Sigmoid colon (tissue), 7 donors: ENCODE measurements at places on chromosomes 6 and 20. TPM values are rescaled to one million over a fixed set of nuclear protein-coding genes. Genes with fewer than 3 reads are reported as not detected.

TMX4 gene
- 93.8 TPM for total RNA-seq

- DNase-seq: no peak
These were observed 242.0 kb downstream of the ARID1B start for GRCh38 chr6:157019115-157019641.

SIGLEC1 gene
- total RNA-seq: 9.9 TPM

GRCh38 chr6:146551545-146551944 lies 7.9 kb downstream of the RAB32 start:
- no peak for DNase-seq

GRCh38 chr20:59903621-59904020 lies 29.8 kb downstream of the SYCP2 start:
- no peak for DNase-seq

DNA sequence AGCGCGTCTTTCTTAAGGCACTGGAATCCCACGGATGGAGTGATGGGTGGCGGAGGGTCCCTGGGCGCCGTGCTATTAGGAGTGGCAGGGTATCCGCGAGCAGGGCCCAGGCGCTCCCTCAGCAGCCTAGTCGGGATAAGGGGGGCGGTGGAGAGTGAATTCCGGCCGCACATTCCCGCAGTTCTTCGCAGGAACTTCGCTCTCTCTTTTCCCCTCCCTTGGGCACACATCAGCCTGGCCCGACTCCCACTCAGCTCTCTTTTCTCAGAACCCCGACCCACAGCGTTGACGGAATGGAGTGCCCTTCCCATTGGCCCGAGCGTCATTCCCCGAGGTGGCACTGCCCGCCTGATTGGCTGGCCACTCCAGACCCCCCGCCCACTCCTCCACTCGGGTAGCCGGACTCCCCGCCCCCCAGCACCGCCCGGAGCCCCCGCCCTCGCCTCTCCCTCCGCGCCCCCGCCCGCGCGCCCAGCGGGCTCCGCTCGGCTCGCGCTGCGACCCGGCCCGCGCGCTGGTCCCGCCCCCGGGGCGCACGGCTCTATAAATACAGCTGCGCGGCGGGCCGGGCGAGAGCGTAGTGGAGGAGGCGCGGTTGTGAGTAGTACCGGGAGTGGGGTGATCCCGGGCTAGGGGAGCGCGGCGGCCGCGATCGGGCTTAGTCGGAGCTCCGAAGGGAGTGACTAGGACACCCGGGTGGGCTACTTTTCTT lies at the start of gene ID4:
ID4 (plus strand) TSS at position 572 of the 712 bp plus-strand sequence. CDS start 385 bp downstream, outside the sequence.
- DNase-seq: peak; percentile 98

C6orf163 gene
- total RNA-seq: 3.3 TPM

FYN gene
- 57.1 TPM for total RNA-seq

DNA sequence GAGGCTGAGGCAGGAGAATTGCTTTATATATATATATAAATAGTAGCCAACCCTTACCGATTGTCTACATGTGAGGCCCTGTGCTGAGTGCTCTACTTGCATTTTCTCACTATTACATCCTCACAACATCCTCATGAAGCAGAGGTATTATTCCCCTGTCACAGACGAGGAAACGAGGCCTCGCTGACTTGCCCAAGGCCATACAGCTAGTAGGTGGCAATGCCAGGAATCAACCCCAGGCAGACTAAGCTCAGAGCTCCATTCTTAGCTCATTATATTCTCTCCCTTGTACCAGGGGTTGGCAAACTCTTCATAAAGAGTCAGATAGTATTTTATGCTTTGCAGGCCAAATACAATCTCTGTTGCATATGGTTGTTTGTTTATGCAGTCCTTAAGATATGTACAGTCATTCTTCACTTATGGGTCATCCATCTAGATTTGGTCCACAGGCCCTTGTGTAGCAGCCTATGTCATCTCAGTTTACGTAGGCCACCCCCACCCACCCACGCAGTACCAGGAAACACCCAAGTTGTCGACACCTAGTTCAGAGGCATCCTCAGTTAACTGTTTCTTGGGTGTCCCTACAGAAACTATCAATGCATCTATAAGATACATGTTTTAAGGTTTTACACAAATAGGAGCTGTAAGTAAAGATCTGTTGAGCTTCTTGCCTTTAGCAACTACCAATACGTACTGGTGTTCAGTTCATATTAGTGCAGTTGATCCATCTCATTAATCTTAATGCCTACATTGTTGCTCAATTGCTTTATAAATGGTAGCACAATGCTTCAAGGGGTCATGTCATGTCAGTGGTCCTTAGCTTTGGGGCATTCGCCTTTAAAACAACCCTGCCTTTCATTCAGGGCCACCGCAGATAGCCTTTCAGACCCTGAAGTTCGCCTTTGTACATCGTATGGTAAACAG lies 3.0 kb downstream of the CASS4 start:
- no peak for DNase-seq

NR2E1 gene
- total RNA-seq: not detected

DNA sequence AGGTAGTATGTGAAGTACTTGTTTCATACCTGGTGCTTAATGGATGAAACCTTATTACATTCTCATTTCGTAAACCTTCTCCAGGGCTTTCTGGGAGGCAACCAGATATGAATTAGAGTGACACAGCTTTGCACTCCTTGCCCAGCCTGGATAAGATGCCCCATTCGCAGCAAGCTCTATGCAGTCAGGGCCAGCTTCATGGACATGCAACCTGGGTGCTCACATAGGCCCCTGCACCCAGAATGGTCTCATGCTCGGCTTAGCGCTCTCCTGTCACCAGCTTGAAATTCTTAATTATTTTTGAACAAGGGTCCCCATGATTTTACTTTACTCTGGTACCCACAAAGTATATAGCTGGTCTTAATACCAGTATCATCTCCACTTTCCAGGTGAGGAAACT lies 11.3 kb upstream of the PTGIS start:
- peak; percentile 9 for DNase-seq

ANKEF1 gene
- 1.1 TPM for total RNA-seq

GRCh38 chr6:81614292-81614691 lies 138.2 kb downstream of the TENT5A start:
- no peak for DNase-seq

DNA sequence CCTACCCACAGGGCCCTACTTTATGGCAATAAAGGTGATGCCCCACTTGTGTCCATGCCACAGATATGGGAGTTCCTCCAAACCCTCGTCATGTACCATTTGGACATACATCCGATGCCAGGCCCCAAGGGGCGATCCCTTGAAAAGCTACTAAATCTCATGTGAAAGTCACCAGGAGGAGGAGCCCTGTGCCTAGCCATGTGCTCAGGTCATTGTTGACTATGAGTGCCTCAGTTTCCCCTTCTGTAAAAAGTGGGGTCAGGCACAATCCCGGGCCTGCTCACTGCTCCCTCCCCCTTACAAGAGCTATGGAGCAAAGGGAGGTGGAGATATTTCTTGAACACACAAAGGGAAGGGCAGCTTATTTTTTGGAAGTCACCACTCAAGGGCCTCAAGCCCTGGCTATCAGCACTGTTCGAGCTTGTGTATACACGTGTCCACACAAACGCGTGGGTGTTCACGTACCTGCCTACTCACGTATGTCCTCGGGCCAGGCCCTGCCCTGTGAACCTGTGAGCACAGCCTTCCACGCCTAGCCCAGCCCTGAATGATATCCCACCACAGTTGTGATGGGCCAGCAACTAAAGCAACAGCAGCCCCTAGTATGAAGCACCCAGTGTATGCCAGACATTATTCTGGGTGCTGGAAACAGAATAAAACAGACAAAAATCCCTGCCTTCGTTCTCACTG lies 1.9 kb downstream of the ACTL10 start:
- peak; percentile 66 for DNase-seq

DNA sequence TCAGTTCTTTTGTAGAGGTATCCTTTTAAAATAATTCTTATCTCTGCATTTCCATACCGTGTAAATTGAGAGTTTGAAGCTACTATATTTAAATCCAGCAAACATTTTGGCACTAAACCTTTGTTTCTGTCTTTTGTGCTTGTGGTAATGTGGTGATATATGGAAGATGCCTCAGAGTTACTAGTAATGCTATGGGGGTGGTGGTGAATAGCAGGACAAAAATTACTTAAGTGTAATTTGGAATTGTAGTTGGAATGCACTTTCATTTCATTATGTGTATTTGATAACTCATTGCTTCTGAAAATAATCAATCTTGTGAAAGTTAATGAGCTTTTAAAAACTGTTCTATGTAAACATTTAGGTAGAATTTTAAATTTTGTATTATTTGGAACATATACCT lies 404.5 kb downstream of the PHF3 start:
- DNase-seq: no peak

GRCh38 chr6:21429291-21429690 lies 164.3 kb upstream of the SOX4 start:
- no peak for DNase-seq
